ENCODE measurements at places on chromosomes 13 and 19.

DNA sequence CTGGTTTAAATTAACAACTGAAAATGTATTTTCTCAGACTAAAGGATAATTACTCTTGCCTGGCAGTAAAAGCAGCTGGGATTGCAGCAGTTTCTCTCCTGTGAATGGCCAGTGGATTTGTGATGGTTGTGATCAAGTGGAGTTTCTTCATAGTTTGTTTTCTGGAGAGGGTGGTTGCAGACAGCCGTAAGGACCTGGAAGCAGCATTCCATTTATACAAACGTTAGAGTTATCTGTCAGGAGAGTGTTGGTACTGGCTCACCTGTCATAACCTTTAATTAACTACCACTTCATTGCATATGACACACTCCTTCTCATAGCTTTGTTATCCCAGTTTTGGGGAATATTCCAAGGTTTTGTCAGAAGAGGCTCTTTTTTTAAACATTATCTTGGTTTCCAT lies 258.4 kb upstream of the SLC10A2 start:
- no peak for DNase-seq

GRCh38 chr19:38211766-38212165 lies 12.3 kb downstream of the DPF1 start:
- DNase-seq, result no peak

DNA sequence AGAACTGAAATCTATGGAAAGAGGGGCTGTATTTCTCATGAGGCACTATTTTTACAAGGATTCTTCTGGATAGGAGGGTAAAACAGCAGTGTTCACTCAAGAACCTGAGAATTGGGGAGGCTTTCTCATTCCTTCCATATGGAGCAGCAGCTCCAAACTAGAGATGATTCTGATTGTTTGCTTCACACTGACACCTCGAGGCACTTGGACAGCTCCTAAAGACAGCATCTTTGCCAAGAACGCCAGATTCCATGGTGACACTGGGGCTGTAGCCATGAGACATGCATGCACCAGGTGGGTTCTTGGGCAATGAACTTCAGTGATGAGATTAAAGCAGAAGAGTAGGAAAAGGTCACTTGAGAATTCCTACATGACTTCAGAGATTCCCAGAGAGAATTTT lies 361.5 kb upstream of the HTR2A start:
- DNase-seq, result no peak

- DNase-seq, result no peak
Observed at GRCh38 chr13:66958611-66959010, 271.5 kb downstream of the PCDH9 start.
